ENCODE measurements at places on chromosomes 13 and 19.

DNA sequence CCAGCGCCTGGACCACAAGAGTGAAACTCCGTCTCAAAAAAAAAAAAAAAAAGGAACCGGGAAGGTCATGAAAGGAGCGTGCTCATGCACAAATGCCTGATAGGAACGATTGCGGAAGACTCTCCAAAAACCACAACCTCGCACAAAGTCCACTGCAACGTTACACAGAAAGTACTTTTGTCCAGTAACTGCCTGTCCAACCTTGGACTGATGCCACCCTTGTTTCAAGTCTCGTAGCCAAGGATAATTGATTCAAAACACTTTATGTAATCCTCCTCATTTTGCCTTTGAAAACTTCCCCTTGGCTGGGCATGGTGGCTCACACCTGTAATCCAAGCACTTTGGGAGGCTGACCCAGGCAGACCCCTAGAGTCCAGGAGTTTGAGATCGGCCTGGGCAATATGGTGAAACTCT lies 13.7 kb downstream of the LGALS7 start:
- DNase-seq = no peak

GRCh38 chr19:2524840-2525723 lies 49.2 kb downstream of the GADD45B start:
- no peak for DNase-seq

- no peak for DNase-seq
These were observed 18.6 kb upstream of the STRN4 start for GRCh38 chr19:46764817-46765291.

- no peak for DNase-seq
These were observed 300.3 kb downstream of the MYO16 start for GRCh38 chr13:108929532-108930206.

DNA sequence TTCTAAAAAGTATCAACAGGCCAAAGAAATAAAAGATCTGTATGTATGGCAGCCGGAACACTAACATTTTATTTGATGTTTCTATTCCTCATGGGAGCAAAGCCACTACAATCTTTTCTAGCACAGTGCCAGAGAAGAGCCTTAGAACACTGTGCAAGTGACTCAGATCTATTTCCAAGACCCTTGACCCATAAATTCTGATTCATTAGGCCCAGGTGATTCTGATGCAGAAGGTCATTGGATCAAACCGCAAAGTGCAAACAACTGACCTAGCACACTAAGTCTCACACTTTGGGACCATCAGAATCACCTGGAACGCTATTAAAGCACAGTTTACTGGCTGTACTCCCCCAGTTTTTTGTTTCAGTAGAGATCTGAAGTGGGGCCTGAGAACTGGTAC lies 87.6 kb downstream of the MYCBP2 start:
- no peak for DNase-seq

- DNase-seq = no peak
These were observed 25.2 kb downstream of the ACTL9 start for GRCh38 chr19:8673276-8673891.

- no peak for DNase-seq
These were observed 114.4 kb upstream of the TMTC4 start for GRCh38 chr13:100789025-100789424.

- no peak for DNase-seq
These were observed 168.5 kb upstream of the OBI1 start for GRCh38 chr13:78827471-78827870.

GRCh38 chr19:37973666-37974065 lies 66.7 kb downstream of the SIPA1L3 start:
- no peak for DNase-seq

- DNase-seq = no peak
These were observed 37.1 kb downstream of the MLLT1 start for GRCh38 chr19:6242677-6243076.

Measured in NCI-H1694 (cell line).